ENCODE measurements at places on chromosomes 2 and 18. TPM values are rescaled to one million over a fixed set of nuclear protein-coding genes. Genes with fewer than 3 reads are reported as not detected.
A peak's percentile ranks its signal among the peaks of the same experiment; 100 is the strongest.

HSPE1 gene
- total RNA-seq, result 203 TPM

C2orf72 gene
- 3.3 TPM for total RNA-seq

PLA2R1 gene
- 0.09 TPM for total RNA-seq

GPR45 gene
- 0.30 TPM for total RNA-seq

UGT1A10 gene
- total RNA-seq, result not detected

ANKRD53 gene
- 1.2 TPM for total RNA-seq

SLC11A1 gene
- 0.09 TPM for total RNA-seq

SETBP1 gene
- 38.9 TPM for total RNA-seq

ALK gene
- total RNA-seq, result 2.1 TPM

CNGA3 gene
- total RNA-seq, result 0.84 TPM

- H3K27ac ChIP-seq, result no peak overlapping the region
- H3K4me3 ChIP-seq, result no peak overlapping the region
- no peak for DNase-seq
These were observed 421.0 kb downstream of the ZNF521 start for GRCh38 chr18:24930971-24931370.

DNA sequence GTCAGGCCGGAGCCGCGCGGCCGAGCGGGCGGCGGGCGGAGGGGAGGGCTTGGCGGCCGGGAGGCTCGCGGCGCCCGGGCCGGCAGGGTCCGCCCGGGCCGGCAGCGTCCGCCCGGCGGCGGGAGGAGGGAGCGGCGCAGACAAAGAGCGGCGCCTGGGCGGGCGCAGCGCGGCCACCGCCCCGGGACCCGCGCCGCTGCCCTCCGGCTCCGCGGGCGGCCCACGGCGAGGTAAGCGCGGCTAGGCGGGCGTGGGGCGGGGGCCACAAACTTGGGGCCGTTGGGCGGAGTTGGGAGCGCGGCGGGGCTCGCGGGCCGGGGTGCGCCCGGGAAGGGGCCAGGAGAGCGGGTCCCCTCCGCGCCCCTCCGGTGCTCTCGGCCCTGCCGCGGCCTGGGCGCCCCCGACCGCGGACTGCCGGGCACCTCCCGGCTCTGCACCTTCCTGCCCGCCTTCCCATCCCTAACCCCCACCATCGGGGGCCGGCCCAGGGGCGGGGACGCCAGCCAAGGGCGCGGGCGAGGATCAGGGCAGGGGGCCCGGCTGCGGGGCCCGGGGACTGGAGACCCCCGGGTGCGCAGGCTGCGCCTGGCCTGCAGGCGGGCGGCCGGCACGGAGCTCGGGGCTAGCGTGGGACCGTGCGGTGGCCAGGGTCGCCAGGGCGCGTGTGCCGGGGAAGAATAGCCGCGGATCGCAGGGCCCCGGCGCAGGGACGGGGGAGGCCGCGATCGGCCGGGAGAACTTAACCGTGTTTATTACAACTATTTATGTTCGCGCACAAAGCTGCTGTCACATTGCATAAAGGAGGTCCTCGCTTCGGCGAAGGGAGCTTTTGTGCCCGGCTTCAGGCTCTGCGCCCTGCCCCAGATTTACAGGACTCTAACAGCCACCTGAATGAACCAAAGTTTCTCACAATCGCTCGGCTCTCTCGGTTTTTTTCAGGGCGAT is at the start of gene NCK2:
TSS of gene NCK2 (plus strand) at position 4 of the 945 bp plus-strand sequence. CDS start 110,152 bp downstream, outside the sequence.
- H3K36me3 ChIP-seq, result peaks cover 10% of the 10 kb centered on the region
- peaks cover 49% of the 10 kb centered on the region for H3K4me1 ChIP-seq
- H3K27me3 ChIP-seq, result peaks cover 7% of the 10 kb centered on the region
- H3K27ac ChIP-seq, result peak within 1 kb of the TSS; percentile 96
- DNase-seq, result peak; percentile 41

DNA sequence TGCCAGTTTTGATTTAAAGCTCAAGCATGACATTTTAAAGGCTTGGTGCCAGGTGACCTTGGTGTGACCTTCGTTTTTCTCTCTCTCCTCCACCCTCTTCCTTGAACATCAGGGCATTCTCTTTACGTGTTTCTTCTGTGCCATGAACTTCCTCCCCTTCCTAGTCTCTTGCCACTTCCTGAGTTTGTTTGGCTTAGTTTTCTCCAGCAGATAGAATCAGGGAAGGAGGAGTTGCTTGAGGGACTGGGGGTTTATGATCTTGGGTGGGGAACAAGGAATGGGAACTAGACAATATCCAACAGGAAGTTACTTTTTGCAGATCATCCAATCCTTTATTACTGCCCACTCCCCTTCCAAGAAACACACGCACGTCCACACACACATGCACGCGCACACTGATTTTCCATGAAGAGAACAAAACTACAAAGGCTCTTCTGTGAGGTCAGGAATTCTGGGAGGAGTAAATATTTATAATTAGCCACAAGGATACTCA is 210.6 kb upstream of the EPAS1 start:
- no peak overlapping the region for H3K27ac ChIP-seq
- H3K4me3 ChIP-seq, result no peak overlapping the region
- peaks cover 23% of the 10 kb centered on the region for H3K36me3 ChIP-seq
- DNase-seq, result no peak
- H3K27me3 ChIP-seq, result no peaks in the 10 kb centered on the region

GRCh38 chr2:64751286-64752260 is 97.9 kb upstream of the SERTAD2 start:
- H3K36me3 ChIP-seq, result no peaks in the 10 kb centered on the region
- peak overlapping the region; percentile 96 for H3K4me3 ChIP-seq
- H3K27ac ChIP-seq, result no peak overlapping the region

GRCh38 chr2:106572541-106573450 is 85.6 kb downstream of the CD8B2 start:
- peaks cover 5% of the 10 kb centered on the region for H3K4me1 ChIP-seq
- no peak overlapping the region for H3K27ac ChIP-seq
- no peak overlapping the region for H3K4me3 ChIP-seq
- DNase-seq, result no peak
- H3K36me3 ChIP-seq, result no peaks in the 10 kb centered on the region
- H3K27me3 ChIP-seq, result peaks cover 40% of the 10 kb centered on the region

DNA sequence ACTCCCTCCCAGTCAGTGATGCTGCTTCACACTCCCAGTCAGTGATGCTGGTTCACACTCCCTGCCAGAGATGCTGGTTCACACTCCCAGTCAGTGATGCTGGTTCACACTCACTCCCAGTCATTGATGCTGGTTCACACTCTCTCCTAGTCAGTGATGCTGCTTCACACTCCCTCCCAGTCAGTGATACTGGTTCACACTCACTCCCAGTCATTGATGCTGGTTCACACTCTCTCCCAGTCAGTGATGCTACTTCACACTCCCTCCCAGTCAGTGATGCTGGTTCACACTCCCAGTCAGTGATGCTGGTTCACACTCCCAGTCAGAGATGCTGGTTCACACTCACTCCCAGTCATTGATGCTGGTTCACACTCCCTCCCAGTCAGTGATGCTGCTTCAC is 34.3 kb upstream of the KCNG2 start:
- peaks cover 4% of the 10 kb centered on the region for H3K27me3 ChIP-seq
- H3K36me3 ChIP-seq, result peaks cover 18% of the 10 kb centered on the region
- H3K4me1 ChIP-seq, result no peaks in the 10 kb centered on the region
- no peak for DNase-seq
- H3K4me3 ChIP-seq, result no peak overlapping the region
- no peak overlapping the region for H3K27ac ChIP-seq

- H3K4me3 ChIP-seq, result no peak overlapping the region
- peaks cover 6% of the 10 kb centered on the region for H3K27me3 ChIP-seq
- peaks cover 28% of the 10 kb centered on the region for H3K4me1 ChIP-seq
- DNase-seq, result no peak
These were observed 28.6 kb downstream of the LRRC30 start for GRCh38 chr18:7259475-7259874.

DNA sequence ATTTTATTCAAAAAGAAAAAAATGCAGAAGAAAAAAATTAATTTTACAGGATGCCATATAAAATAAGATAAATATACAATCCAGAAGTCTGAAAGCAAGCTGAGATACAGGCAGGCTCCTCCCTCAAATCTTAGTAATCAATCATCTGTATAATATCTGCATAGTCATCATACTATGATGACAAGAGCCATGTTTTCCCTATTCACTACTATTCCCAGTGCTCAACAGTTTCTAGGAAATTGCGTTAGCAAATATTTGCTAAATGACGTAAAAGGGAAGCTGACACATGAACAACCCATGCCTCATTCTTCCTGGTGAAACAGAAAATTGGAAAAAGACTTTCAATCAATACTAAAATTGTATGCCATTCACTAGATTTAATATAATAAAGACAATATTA is 793.2 kb downstream of the SUCLG1 start:
- no peaks in the 10 kb centered on the region for H3K4me1 ChIP-seq
- H3K36me3 ChIP-seq, result no peaks in the 10 kb centered on the region
- no peak overlapping the region for H3K4me3 ChIP-seq
- no peak for DNase-seq

DNA sequence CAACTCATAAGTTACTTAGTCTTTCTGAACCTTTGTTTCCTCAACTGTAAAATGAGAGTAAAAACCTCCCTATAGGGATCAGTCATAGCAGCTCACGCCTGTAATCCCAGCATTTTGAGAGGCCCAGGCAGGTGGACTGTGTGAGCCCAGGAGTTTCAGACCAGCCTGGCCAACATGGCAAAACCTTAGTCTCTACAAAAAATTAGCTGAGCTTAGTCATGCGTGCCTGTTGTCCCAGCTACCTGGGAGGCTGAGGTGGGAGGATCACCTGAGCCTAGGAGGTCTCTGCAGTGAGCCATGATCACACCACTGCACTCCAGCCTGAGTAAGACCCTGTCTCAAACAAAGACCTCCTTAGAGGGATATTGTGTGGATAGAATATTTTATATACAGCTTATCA is 2.3 kb downstream of the GPR155 start:
- H3K27me3 ChIP-seq, result peaks cover 27% of the 10 kb centered on the region
- H3K36me3 ChIP-seq, result peaks cover 3% of the 10 kb centered on the region
- DNase-seq, result no peak
- no peak overlapping the region for H3K27ac ChIP-seq

Measured in neural crest cell (in vitro differentiated cells).